Right ventricle myocardium superior (tissue), 1 donor: ENCODE measurements at places on chromosomes 6 and 20. TPM values are rescaled to one million over a fixed set of nuclear protein-coding genes. Genes with fewer than 3 reads are reported as not detected.

The ERVFRD-1 gene
- 0.05 TPM for total RNA-seq

- no peak for DNase-seq
Measured at GRCh38 chr6:44735630-44735963, 348.1 kb downstream of the CDC5L start.

GRCh38 chr20:54140486-54140885, 33.3 kb downstream of the CYP24A1 start:
- DNase-seq, result no peak

The EEF1A2 gene
- 1,229 TPM for total RNA-seq

- DNase-seq, result peak; percentile 99
Measured at GRCh38 chr20:35615667-35616464, at the start of gene SPAG4. SPAG4 (plus strand) TSS chr20:35615829; CDS start chr20:35616004, 175 bp downstream.

DNA sequence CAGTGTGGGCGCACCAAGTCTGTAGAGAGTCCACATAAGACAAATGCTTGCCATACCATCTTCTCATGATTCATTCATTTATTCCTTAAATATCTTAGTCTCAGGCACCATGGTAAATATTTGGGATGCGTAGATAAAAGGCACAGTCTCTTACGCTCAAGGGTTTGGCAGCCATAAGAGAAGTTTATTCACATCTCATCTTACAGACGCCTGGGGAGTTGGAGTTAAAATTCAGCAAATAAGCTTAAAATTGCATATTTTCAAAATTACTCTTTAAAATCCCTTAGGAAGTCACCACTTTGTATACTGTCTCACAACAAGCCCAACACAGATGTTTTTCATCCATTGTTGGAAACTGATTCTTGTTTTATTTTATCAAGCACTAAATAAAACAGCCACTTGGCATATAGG, 363.3 kb downstream of the KIF16B start:
- no peak for DNase-seq

DNA sequence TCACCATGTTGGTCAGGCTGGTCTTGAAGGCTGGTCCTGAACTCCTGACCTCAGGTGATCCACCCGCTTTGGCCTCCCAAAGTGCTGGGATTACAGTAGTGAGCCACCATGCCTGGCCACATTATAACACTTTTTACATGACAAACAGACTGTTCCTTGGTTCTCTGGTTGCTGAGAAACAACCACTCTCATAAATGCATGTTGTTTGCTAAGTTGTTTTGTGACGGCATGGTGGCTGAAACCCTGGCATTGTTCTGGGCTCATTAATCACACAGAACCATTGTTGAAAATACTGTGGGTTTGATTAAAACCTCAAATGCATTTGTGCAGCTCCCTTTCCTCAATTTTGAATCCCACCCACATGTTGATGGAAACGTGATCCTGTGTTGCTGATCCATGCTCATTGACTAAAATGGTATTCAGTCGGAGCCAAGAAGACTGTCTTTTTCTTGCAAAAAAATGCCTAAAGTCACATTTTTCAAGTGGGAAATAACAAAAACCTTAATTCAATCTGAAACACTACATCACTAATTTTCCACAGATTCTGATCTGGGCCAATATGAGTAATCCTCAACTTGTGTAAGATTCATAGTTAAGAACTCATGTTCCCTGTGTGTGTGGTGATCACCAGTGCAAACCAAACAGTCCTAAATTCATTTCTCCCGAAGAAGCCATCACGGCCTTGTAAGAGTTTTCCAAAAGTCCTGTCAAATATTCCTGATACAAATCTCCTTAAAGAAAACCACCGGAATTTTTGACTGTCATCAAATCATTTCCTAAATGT, 132.8 kb downstream of the FNDC1 start:
- no peak for DNase-seq

GRCh38 chr20:13765299-13765698, 19.4 kb downstream of the ESF1 start:
- no peak for DNase-seq

DNA sequence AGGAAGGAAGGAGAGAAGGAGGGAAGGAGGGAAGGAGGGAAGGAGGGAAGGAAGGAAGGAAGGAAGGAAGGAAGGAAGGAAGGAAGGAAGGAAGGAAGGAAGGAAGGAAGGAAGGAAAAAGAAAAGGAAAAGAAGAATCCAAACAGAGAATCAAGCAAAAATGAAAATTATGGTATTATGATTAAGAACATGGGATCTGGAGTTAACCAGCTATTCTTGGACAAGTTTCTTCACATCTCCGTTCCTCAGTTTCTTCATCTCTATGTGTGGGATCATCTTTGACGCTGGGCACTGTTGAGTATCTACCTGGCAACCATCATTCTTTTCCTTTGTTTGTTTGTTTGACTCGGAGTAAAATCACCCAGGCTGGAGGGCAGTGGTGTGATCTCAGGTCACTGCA, 71.6 kb downstream of the ZNF217 start:
- no peak for DNase-seq

DNA sequence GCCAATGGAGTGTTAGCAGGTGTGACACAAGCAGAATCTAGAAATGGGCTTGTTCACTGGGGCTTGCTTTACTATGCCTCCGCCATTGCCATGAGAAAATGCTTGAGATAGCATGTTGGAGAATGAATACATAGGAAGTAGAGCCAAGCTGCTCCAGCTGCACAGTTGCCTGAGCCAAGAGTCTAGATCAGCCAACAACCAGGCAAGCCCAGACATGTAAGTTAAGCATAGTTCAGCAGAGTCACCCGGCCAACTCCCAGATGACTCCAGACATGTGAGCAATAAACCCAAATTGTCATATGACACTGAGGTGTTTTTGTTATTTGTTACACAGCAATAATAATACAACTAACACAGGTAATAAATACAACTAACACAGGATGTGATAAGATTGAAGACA, 167.9 kb downstream of the HAO1 start:
- DNase-seq, result peak; percentile 37

The HMGA1 gene
- 45.7 TPM for total RNA-seq

DNA sequence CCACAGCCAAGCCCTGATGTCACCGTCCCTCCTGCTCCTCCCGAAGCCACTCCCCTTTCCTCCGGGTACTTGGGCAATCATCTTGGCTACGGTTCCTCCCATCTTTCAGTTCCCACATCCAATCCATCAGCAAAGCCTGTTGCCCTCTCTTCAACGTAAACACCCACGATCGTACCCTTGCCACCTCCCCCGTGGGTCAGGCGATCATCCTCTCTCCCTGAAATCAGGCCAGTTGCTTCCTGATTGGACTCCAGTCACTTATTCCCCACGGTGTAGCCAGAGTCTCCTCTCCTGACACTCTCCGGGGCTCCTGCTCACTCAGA, 44.5 kb downstream of the SULF2 start:
- peak; percentile 67 for DNase-seq

- DNase-seq, result no peak
Measured at GRCh38 chr6:53411451-53411850, 62.7 kb upstream of the ELOVL5 start.

DNA sequence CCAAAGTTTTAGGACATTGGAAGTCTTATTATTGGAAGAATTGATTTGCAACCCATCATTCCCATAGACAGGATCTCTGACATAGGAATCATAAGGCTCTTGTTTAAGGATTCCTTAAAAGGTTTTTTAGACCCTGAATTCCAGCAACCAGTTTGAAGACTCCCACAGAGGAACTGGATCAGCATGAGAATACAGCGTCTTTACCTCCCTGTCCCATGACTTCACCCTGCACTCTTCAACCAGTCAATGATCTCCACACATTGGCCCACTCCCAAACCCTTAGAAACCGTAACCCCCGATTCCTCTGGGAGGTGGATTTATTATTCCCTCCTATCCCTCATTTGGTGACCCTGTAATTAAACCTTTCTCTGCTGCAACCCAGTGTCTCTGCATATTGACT, 150.7 kb upstream of the PLCB4 start:
- DNase-seq, result no peak

The UST gene
- 3.9 TPM for total RNA-seq

The TEAD3 gene
- total RNA-seq, result 25.4 TPM

DNA sequence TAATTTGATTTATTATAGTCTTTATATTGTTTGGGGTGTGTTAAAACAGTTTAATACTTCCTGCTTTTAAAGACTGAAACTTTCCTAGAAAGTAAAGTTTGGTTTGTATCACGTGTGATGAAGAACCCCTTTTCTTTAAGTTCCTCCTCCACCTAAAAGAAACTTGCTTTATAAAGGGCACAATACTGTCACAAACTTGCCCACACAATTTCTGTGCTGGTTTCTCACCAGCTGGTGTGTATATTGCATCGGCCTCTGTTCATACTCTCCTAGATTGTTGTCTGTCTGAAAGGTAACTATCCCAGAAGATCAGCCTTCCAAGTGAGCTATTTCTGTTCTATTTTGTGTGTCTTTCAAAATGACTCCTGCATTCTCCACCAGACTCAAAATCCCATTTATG, 46.9 kb downstream of the ANKRD6 start:
- no peak for DNase-seq

GRCh38 chr6:122580737-122581136, 29.5 kb upstream of the PKIB start:
- no peak for DNase-seq

The TMEM74B gene
- total RNA-seq, result 5.2 TPM

GRCh38 chr6:144479991-144480390, 194.9 kb downstream of the UTRN start:
- DNase-seq, result no peak

DNA sequence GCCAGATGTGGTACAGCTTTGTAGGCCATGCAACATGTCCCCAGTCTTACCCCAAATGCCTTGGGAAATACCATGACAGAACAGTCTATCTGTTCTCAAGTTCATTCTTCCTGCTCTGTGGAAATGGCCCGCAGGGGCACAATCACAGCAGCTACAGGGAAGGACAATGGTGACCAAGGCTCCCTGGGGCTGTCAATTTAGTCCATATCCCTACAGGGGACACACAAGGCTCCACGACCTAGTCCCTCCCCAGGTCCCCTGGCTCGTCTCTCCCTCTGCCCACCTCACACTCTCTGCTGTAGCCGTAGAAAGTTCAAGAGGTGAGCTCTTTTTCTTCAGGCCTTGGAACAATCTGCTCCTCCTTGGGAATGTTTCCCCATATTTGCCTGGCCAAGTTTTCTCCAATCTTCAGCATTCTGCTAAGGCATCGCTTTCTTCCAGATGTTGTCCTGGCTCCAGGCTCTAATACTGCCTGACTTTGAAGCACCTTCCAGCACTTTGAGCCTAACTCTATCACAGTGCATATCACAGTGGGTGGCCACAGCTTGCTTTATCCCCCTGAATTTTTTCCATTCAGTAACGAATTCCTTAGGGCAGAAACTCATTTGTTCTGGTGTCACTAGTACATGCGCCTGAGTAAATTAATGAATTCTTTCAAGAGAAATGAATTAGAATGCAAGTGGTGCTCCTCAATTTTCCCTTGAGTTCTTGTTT, 92.6 kb downstream of the MAP3K7 start:
- no peak for DNase-seq
